ENCODE measurements at places on chromosomes 5 and 9.
A peak's percentile ranks its signal among the peaks of the same experiment; 100 is the strongest.

GRCh38 chr5:121182788-121183490, 668.7 kb upstream of the FTMT start:
- DNase-seq = no peak

DNA sequence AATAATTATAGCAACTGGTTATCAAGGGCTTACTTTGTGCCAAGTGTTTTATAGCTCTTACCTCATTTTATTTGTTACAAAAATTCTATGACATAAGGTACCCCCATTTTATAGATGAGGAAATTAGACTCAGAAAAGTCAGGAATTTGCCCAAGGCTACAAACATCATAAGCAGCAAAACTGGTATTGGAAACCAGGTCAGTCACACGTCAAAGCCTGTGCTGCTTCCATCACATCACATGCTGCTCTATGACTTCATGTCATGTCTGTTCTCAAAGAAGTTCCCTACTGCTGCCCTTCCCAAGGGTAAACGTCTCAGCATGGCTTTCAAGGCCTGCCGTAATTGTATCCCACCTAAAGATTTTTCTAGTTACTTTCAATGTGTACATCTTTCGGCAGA, 6.9 kb upstream of the KIF2A start:
- DNase-seq = no peak

- DNase-seq = no peak
Observed at GRCh38 chr5:125050926-125051325, 304.5 kb upstream of the ZNF608 start.

GRCh38 chr5:154793599-154794524, 38.7 kb downstream of the LARP1 start:
- no peak for DNase-seq

DNA sequence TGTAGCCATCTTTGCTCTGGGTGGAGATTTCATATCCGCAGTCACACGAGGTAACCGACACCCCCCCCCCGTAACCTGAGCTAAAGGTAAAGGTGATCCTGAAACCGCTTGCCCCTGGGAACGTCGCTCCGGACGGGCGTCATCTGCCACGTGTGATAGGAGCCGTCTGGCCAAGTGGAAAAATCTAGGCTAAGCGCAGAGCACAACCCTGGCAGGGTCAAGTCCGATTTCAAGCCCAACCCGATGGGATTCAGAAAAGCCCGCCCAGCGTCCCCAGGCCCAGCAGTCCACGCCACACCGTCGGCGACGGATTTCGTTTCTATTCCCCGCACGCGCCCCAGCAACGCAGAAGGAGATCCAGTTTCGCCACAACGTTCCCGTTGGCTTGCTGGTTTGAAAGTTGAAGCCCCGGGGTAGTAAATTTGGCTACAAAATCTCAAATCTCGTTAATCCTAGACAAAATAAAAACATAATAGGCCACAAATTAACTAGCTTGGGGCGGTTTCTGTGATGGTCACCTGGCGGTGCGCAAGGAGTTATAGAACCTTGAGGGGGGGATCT, 32.4 kb upstream of the NFIB start:
- DNase-seq = no peak

DNA sequence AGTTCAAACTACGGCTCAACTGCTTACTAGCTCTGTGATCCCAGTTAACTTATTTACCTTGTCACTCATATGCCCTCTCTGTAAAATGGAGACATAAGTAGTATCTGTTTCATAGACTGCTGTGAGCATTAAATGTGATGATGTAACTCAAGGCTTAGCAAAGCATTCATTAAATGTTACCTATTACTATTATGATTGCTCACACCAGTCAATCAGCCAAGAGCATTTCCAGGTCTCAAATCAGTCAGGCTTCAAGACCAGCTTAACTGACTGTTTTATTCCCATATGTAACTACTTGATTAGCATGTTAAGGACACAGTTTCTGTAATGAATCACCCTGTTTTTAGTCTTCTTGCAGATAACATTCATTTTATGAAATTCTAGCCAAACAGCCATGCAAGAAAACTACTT, 413.3 kb downstream of the MLLT3 start:
- no peak for DNase-seq

GRCh38 chr9:117992006-117992405, 287.8 kb downstream of the TLR4 start:
- DNase-seq = no peak

DNA sequence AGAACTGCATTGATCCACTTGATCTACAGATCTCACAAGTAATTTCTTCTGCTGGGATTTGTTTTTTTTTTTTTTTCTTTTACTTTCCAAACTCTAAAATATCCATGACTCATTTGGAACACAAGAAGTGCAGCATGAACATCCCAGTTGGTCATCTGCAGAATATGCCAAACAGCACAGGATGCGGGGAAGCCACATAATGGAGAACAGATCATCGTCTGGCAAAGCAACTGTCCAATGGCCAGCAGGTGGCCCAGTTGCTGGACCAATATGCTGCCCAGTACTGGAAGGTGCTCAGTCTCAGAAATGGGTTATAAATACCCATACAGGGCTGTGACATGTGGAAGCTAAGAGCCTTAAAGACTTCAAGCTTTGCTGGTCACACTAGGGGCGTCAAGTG, 221.3 kb upstream of the TAS2R1 start:
- DNase-seq = no peak

DNA sequence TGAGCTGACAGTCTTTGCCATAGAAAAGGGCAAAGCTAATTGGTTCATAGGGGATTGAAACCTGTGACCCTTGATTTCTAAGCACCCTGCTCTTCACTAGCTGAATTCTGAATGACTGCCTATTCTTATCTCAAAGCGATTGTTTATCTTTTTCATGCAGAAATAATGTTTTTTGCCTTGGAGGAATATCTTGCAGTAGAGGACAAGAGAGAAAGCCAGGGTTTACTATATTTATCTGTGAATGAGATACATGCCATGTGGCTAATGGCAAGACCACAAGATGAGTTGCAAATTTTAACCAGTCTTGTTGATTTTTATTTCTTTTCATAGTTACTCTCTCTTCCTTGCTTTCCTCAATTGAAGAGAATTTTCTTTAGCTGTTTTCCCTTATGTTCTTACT, 185.0 kb downstream of the CNTLN start:
- no peak for DNase-seq

DNA sequence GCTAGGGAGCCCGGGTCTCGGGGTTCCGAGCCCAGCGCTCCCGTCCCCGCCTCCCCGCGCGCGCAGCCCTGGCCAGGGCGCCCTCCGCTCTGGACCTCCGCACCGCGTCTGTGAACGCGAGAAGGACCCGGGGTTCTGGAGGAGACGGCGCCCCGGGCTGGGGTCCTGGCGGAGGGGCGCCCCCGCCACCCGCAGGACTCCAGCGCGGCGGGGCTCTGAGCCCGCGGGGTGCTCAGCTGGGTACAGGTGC, 431 bp downstream of the TMOD1 start:
- DNase-seq = no peak

GRCh38 chr9:95801797-95802196, 73.7 kb upstream of the ERCC6L2 start:
- no peak for DNase-seq

DNA sequence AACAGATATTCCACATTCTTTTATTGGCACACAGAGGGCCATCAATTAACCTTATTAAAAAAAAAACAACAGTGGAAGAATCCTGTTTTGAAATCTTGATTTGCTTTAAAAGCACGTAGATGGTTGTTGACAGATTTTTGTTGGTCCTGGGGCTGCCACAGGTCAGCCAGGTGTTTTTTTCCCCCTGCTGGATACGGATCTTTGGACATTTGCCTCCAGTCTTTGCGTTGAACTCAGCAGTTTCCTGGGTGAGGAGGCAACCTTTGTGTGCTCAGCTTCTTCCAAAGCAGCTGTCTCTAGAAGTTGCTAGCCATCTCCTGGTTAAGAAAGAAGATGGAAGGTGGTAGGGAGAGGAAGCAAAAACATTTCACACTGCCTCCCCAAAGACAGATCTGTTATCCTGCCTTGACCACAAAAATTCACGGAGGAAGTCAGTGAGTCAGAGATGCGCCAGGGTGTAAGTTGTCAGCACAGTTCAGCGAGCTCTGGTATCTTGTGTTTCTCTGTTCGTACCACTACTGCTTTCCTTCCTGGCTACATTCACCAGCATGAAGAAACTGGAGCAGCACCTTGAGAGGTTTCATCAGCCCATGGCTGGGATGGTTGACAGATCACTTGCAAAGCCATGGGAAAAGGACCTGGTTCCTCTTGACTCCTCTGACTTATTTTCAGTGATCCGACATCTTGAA, 207.3 kb downstream of the ARHGAP26 start:
- DNase-seq = peak; percentile 20

DNA sequence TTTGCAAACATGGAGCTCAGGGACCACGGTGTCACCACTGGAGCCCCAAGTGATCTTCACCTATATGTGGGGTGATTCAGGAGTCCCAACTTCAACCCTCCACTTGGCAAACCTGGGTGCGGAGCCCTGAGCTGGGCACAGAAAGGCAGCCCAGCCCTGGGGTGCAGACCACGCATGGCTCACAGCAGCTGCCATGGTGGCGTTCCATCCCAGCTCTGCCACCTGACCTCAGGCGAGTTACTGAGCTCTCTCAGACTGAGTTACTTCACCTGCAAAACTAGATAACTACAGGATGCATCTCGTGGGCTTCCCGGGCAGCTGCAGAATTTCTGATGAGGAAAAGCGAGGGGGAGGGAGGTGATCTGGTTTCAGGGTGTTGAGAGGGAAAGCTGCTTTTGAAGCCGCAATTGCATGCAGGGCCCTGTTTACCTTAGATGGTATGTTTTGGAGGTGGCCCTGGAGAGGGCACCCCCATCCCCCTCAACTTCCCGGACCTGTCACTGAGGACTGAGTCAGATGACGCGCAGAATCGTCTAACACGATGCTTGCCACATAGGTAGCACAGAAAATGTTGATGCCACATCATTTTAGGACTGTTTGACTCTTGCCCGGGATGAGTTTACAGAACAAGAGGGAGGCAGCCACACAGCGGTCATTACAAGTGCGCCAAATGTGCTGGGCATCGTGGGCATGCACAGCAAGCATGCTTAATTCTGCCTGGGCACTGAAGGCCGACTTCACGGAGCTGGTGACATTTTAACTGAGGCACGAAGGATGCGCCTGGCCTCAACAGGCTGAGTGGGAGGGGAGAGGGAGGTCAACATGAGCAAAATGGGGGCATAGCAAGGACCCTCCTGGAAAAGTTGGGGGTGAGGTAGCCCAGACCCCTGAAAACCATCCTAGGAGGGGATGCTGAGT, 154.6 kb downstream of the COL23A1 start:
- DNase-seq = no peak
